ENCODE measurements at places on chromosomes 1 and 21. TPM values are rescaled to one million over a fixed set of nuclear protein-coding genes. Genes with fewer than 3 reads are reported as not detected.

The GFI1 gene
- 0.29 TPM for total RNA-seq

The EYA3 gene
- total RNA-seq, result 19.6 TPM

The AKR7A2 gene
- 101 TPM for total RNA-seq

The CYP4X1 gene
- total RNA-seq, result not detected

The CHI3L2 gene
- total RNA-seq, result 3.2 TPM

The P3R3URF gene
- not detected for total RNA-seq

The TFF2 gene
- total RNA-seq, result not detected

The PTGFR gene
- 18.5 TPM for total RNA-seq

The DOP1B gene
- total RNA-seq, result 3.3 TPM

The FASLG gene
- not detected for total RNA-seq

The LCE2B gene
- not detected for total RNA-seq

The LRRC8B gene
- total RNA-seq, result 11.6 TPM

The GREM2 gene
- total RNA-seq, result 0.08 TPM

All from myocyte (in vitro differentiated cells).